ENCODE measurements at places on chromosomes 2 and 18.

GRCh38 chr2:134943540-134943939 lies 24.9 kb downstream of the CCNT2 start:
- DNase-seq: no peak

GRCh38 chr18:5543773-5544389 lies at the start of gene EPB41L3:
TSS of gene EPB41L3 (minus strand) at chr18:5543997. CDS start at chr18:5489183, 54,814 bp downstream.
- DNase-seq: no peak

DNA sequence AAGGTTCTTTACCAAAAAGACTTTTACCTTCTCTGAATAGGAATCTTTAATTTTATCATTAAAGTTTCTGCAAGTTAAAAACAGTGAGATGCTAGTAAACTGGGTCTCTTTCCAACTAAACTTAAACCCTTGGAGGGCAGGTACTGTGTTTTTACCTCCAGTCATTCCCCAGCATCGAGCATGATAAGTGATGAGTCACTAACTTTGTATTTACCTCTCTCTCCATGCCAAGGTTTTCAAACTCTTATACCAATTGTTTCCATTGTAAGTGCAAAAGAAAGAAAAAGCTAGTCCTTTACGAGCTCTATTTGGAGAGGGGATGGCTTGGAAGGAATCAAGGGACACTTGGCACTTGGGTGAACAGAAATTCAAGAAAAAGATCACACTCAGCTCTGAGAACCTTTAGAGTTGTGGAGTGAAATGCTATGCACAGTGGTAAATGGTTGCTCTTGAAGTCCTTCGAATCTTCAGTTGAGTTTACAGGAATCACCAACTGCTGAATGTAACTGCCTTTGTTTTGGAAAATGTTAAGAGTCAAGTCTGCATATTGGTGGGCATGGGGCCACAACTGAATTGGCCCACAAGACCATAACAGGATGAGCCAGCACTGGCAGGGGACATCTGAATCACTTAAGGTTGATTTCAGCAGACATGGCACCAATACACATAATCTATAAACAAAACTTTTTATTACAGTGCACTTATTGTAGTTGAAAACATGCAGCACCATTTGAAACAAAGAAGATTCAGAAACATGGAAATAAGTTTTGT lies 8.3 kb upstream of the RBM43 start:
- DNase-seq: no peak

- DNase-seq: peak; percentile 13
Measured at GRCh38 chr18:33839452-33840211, 261.6 kb downstream of the ASXL3 start.

GRCh38 chr2:214542866-214543265 lies 132.0 kb downstream of the VWC2L start:
- DNase-seq: no peak

- no peak for DNase-seq
Measured at GRCh38 chr18:60202708-60203107, 169.9 kb downstream of the MC4R start.

GRCh38 chr2:177262092-177262491 lies 2.4 kb downstream of the NFE2L2 start:
- DNase-seq: no peak

DNA sequence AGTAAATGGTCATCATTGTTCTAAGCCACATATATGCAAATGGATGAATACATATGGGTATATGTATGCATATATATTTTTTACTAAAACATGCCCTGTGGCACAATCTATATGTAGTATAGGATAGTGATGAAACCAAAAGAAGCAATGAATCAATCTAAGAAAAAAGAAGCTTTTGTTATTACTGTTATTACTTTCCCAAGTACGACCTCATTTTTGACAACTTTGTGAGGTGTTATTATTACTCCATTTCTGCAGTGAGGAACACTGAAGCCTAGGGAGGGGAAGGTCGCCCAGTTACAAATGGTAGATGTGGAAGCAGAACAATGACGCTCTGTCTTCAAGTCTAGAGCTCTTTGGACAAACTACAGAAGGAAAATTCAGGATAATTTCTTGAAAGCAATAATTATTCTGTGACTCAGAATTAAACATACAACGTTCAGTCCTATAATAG lies 38.3 kb downstream of the STAT4 start:
- no peak for DNase-seq

DNA sequence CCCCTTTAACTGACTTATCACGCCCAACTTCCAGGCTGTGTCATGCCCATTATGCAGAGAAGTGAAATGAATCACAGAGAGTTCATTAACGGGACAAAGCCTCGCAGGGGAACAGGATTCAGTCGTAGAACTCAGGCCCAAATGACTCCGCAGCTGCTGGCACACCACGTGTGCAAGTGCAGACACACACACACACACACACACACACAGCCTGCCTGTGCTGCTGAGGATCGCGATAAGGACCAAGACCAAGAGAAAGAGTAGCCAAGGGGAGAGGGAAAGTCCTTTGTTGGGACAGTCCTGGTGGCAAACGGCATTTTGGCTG lies 90.0 kb upstream of the TAF1B start:
- DNase-seq: peak; percentile 62

GRCh38 chr2:161391737-161392506 lies 24.2 kb upstream of the TBR1 start:
- no peak for DNase-seq

DNA sequence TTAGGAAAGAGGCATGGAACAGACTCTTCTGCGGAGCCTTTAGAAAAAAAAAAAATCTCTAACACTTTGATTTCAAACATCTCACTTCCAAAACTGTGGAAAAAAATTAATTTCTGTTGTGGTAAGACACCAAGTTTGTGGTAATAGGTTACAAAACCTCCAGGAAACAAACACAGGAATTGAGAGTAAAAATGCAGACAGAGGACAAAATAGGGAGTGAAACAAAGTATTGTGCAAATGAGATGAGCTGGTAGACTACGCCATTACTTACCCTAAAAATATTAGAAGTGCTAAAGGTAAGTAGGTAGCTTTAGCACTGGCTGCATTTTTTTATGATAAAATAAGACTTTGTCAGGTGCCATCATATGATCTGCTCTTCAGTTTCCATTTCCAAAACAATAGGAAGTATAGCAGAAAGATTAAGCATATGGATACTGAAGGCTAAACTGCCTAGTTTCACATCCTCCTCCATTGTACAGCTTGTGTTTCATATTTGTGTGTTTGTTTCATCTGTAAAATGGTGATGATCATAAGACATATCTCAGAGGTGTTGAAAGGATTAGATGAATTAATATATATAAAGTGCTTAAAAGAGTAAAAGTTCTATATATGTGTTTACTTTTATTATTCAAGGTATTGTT lies 309.2 kb downstream of the NR4A2 start:
- no peak for DNase-seq

DNA sequence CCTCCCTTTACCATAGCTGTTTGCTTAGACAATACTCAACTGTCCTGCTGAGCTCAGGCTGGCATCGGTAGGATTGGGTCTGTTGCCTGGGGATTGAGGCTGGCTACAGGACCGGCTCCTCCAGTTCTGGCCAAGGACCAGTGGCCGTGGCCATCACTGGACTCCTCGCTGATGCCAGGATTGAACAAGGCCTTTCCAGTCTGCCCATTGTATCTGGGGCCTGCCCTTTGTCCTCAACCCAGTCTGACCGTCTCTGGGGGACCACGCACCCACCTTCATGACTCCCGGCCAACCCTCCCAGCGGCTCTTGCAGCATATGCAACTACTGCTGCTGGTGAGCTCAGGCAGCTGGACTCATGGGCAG lies 28.7 kb downstream of the SH2D6 start:
- no peak for DNase-seq

DNA sequence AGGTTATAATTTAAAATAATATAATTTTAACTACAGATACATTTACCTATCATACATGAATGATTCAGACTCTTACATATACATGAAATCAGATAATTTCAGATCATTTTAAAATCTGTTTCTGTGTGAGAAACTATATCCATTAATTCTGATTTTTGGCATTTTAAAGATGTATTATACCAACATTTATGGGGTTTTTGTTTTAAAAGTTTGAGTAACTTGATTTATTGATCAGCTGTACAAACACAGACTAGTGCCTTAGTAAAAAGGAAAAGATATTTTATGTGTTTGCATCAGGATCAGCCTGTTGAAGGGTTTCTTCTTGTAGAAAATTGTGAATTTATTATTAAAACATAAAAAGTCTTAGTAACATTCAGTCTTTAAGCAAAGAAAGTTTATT lies 59.9 kb downstream of the KIAA1328 start:
- DNase-seq: no peak
